ENCODE measurements at places on chromosomes 11 and 22. TPM values are rescaled to one million over a fixed set of nuclear protein-coding genes. Genes with fewer than 3 reads are reported as not detected.

Gene KCNJ11
- total RNA-seq, result 0.16 TPM

Gene SLC43A1
- 32.4 TPM for total RNA-seq

DNA sequence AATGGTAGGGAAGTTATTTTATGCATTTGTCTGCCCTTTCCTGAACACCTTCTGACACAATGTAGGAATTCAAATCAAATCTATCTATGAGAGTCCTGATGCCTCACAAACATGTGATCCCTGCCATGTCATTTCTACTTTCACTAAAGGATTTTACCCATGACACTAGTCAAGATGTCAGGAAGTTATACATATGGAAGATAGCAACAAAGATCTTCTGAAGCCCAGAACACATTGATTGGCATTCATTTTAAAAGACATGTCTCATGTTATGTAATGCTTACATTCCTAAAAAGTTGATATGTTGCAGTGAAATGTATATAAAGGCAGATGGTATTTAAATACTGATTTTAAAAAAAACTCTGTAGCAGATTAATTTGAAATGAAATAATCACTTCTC lies 61.5 kb downstream of the FAM76B start:
- DNase-seq, result no peak

GRCh38 chr22:25451480-25452114 lies 112.9 kb upstream of the GRK3 start:
- no peak for DNase-seq

GRCh38 chr11:128359515-128359914 lies 227.8 kb downstream of the ETS1 start:
- DNase-seq, result no peak
